Stimulated activated CD8-positive, alpha-beta memory T cell treated with anti-CD3 and anti-CD28 coated beads, Interleukin-4, amount 100 ng/mL, for 1 hour (primary cell): ENCODE measurements at places on chromosomes 5 and 9.

DNA sequence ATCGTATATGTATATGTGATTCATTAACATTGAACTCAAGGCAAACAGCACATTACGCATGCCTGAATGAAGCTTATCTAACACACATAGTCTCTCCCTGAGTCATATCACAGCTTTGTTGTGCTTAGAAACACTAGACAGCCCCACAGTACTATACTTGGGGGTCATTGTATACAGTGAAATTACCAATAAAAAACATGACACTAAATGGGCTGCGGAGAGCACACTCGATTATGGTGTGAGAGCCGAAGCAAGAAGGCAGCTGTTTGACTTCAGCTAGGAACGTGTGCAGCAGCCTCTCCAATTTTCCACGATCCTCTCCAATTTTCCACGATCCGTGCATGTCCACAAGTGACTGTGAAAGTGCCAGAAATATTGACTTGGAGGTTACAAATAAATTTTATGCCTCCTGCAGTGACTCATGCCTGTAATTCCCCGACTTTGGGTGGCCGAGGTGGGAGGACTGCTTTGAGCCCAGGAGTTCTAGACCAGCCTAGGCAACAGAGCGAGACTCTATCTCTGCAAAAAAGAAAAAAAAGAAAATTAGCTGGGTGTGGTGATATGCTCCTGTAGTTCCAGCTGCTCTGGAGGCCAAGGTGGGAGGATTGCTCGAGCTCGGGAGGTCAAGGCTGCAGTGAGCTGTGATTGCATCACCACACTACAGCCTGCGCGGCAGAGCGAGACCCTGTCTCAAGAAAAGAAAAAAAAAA lies 102.4 kb downstream of the DAPK1 start:
- DNase-seq: no peak

DNA sequence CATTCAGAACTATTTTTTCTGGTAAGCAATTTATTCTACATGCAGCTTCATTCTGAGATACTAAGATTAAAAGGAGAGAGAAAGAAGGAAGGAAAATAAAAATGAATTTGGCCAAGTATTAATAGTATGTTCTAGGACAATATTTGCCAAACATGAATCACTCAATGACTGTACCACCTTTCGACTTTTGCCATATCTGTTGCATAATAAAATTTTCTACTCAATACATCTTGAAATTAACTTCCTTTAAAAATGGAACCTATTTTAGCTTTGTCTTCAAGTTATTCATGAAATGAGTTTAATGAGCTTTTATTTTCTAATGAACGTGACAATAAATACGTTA lies 111.8 kb downstream of the MARCHF3 start:
- no peak for DNase-seq

DNA sequence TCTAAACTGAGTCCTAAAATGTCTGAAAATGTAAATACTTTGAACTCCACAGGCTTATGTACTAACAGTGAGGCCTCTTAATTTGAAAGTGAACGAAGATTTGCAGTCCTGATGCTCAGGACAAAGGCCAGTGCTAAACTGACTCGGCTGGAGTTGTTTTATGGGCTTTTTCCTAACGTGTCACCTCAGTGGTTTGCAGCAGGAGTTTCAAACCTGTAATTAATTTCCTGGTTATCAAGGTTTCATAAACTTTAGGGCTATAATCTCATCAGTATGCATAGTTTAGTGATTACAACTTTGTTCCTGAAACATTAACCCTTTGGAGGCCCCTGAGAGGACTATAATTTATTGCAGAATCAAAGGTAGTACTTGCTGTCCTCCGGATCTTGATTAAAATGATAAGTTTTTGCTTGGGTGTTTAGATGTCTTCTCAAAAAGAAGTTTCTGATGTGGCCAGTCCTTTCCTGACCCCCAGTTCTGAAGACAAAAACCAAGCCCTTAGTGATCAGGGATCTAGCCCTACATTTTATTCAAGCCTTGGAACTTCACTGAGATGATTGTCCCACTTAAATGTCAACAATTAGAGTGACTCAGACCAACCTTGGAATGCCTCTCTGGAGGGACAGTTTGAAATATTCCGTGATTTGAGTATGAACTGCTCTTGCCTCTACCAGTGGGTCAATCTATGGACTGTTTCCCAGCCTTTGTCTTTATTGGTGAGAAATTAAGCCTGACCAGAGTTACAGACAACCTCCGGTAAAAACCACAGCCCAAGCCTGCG lies 11.1 kb upstream of the S100Z start:
- no peak for DNase-seq

GRCh38 chr5:81760521-81760920 lies 9.6 kb upstream of the SSBP2 start:
- no peak for DNase-seq

DNA sequence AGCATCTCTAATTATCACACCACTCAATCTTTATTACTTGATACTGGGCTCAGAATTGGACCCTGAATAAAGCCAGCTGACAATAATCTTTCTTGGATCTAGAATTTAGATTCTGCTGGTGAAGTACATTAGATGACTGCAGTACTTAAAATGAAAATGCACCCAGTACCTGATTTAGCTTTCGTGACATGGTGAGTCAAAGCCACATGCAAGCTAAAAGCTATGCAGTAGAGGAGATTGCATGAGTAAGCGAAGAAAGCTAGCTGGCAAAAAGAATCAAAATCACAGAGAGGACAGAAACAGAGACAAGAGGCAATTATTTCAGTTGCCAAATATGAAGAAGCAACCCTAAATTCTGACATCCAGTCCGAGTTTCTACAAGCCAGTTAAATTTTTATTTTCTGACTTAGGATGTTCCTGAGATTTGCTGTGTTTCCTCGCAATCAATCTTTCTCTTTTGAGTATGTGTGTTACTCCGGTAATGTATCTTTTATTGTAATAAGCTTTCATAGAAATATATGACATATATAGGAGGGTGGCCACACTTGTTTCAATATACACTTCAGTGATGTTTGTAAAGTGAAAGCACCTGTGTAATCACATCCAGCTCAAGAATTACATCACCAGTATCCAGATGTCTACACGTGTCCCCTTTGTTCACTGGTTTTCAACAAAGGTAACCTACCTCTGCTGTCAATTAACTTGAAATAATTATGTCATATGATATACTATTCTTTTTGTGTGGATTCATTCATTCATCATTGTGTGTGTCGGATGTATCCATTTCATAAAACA lies 101.7 kb downstream of the CDH18 start:
- no peak for DNase-seq

- DNase-seq: no peak
Measured at GRCh38 chr5:67238191-67238590, 41.6 kb upstream of the CD180 start.

GRCh38 chr5:67100301-67100700 lies 96.3 kb downstream of the CD180 start:
- DNase-seq: no peak

DNA sequence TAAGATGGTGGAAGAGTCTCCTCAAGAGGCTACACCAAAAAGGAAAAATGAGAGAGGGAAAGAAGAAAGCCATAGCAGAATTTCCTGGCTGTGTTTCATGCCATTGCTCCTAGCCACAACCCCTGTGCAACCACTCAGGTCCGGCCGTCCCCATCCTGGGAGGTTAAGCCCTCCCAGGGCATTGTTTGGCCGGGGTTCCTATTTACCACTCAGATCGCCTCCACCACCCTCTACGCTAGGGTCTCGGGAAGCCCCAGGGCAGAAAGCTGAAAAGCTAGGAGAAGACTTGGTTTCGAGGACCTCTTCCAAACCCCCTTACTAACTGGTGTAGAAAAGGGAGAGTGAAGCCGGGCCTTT lies 715 bp downstream of the RC3H2 start:
- DNase-seq: no peak
